Cortex of kidney (tissue), 1 donor: ENCODE measurements at places on chromosomes 5 and 9.

- no peak for DNase-seq
These were observed 27.8 kb downstream of the TNFSF15 start for GRCh38 chr9:114777821-114778609.

- DNase-seq = no peak
These were observed 185.3 kb downstream of the MAPKAP1 start for GRCh38 chr9:125521462-125522327.

GRCh38 chr9:94675008-94675881 lies 35.9 kb upstream of the FBP1 start:
- DNase-seq = no peak

- no peak for DNase-seq
These were observed 128.7 kb downstream of the SLC12A2 start for GRCh38 chr5:128212191-128212806.

DNA sequence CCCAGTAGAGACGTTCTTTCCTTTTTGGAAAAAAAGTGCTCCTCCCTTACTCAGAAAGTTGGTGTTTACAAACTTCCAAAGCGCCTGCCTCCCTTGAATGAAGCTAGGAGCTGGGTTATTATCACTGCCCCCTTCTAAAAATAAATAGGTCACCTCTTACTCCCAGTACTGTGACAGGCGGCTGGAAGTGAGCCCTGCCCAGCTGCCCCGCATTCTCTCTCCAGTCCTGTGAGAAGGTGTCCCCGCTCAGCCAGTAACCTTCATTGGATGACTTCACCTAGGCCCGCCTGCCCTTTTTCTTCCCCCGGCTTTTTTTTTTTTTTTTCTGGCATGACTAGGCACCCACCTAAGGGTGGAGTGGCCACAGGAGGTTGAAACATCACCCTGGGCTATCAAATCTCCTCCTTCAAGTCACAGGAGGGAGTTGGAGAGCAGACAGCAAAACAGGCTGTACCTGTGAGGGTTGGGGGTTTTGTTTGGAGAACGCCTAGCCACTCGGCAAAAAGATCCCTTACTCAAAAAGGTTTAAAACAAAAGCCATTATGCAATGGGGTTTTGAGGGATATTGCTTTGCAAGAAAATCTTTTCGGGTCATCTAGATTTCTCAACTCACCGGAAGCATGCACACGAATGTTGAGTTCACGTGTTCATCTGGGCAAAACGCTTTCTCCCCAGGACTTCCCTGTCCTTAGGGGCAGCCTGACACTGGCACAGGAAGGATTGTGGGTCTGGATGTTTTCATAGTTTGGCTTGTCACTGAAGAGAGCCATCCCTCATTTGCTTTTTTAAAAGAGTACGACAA lies 43.3 kb upstream of the ZNF622 start:
- no peak for DNase-seq

- DNase-seq = no peak
These were observed 4.2 kb upstream of the PTGES start for GRCh38 chr9:129757045-129757444.

DNA sequence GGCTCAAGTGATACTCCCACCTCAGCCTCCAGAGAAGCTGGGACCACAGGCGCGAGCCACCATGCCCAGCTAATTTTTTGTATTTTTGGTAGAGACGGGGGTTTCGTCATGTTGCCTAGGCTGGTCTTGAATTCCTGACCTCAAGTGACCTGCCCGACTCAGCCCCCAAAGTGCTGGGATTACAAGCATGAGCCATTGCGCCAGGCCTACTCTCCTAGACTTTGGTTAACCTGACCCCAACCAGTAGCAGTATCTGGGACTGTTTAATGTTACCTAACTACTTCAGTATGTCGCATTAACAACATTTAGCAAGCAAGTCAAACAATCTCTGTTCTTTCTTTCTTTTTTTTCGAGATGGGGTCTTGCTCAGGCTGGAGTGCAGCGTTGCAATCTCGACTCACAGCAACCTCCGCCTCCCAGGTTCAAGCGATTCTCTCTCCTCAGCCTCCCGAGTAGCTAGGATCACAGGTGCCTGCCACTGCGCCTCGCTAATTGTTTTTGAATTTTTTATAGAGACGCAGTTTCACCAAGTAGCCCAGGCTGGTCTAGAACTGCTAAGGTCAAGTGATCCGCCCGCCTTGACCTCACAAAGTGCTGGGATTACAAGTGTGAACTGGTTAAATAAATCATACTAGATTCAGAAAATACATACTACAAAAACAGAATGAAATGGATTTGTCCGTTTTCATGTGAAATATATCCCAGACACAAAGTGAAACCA lies 2.0 kb downstream of the AK3 start:
- DNase-seq = no peak

DNA sequence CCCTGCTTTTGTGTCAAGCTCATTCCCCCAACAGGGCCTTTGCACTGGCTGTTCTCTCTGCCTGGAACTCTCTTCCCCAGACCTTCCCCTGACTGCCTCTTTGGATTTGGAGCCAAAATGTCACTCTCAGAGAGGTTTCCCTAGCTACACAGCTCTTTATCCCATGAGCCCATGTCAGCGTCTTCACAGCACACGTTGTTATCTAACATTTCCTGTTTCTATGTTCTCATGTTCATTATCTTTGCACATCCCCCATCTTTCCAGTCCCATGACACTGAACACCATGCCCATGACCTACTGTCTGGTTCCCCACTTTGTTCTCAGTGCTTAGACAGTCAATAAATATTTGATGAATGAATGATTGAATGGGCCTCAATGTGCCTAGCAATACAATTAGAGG lies 26.3 kb upstream of the ARSI start:
- DNase-seq = no peak

DNA sequence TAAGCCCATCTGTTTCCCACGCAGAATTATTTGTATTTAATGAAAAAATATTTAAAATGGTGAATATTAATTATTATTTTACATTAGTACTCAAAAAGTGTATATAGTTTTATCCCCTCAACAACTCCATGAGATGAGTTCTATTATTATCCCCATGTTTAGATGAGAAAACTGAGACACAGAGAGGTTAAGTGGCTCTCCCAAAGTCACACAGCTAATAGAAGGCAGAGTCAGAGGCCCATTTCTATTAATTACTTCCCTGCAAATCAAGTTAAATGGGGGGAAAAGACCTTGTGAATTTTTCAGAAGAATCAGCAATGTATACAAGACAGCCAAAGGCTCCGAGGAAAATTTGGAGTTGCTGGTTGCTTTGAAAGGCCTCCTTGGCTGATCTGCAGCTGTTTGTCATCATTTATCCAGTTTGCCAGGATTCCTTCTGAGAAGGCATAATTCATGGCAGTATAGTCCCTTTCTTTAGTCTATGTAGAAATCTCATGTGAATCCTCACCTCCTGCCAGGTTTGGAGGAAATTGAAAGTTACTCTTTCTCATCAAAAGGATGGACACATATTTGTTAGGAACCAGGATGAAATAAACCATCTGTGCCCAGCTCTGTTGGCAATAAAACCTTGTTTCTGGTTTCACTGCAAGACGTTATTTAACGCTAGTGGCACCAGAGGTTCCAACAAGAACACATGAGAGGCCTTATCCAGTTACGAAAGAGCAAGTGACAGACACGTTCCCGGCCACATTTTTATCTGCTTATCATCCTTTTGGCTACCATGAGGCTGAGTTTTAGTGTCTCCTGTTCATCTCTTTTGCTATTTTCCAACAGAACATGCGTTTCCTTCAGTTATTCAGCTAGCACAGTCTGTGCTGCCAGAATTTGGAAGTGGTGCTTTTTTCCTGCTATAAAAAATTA lies 621 bp downstream of the FYB1 start:
- no peak for DNase-seq

GRCh38 chr5:94442991-94443390 lies 175.4 kb downstream of the KIAA0825 start:
- no peak for DNase-seq

DNA sequence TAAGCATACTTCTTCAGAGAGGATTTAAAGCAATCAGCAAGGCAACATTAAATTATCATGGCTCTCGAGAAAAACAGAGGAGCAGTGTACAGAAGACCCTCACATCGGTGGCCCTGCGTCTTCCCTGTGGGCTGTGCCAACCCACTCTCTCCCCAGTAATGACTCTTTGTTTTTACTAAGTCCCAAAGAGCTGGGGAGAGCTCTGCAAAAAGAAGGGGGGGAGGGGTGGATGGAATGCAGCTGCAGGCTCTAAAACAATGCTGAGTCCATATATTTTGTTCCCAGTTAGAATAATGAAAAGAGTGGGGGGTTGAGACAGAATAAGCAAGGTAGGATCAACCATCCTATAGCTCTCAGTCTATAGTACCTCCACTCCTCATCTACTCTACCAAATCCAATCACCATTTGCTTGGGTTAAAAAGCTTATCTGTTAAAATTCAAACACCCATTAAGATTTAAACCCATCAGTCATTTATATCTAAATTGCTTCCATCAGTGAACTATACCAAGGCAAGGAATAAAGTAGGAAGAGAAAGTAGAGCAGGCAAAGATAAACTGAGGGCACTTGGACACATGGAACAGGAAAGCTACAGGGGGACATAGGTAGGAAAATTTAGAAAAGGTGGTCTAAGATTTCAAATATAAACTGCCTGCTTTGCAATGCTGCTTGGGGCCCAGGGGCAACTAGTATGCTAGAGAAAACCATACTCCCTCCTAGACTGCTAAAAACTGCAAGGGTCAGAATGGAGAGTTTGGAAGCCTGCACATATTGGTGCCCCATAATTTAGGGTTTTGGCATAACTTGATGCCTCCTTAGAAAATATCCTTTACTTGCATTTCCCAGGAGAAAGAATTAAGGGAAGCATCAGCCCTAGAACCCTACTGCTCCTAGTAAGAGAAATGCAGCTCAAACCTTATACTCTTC lies 20.6 kb downstream of the ELL2 start:
- no peak for DNase-seq

DNA sequence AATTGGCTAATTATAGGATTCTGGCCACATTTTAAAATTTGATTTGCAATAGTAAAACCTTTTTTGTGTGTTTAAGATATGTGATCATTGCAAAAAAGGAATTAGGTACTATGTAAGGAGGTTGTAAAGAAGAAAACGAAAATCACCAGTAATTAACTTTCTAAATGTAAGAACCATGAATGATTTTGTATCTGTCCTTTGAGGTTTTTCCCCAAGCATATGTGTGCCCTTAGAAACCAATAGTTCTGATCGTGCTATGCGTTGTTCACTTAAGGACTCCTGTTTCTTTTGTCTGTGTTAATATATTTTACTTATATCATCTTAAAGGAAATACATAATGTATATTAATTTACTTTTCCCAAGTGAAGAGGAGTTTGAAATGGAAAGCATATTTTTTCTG lies 410.2 kb downstream of the PSAT1 start:
- DNase-seq = no peak

DNA sequence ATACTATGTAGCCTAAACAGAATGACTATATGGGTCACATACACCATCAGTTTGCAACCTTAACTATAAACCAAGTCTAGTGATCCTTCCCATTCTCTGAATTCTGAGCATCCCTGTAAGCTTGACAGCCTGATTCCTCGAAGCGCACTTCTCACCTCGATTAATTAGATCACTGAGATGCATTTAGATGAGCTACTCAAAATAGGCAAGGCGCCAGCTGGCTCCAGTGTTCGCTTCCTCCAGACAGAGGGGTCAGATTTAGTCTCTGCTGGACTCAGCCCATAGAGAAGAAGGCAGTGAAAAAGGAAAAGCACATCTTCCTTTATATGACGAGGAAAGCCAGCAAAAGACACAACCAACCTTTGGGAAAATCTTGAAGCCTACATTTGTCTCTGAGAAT lies 371.5 kb downstream of the MLLT3 start:
- no peak for DNase-seq

- no peak for DNase-seq
These were observed 23.6 kb upstream of the SEC16A start for GRCh38 chr9:136506425-136506824.

GRCh38 chr5:126988021-126988569 lies 42.3 kb downstream of the MARCHF3 start:
- DNase-seq = no peak

DNA sequence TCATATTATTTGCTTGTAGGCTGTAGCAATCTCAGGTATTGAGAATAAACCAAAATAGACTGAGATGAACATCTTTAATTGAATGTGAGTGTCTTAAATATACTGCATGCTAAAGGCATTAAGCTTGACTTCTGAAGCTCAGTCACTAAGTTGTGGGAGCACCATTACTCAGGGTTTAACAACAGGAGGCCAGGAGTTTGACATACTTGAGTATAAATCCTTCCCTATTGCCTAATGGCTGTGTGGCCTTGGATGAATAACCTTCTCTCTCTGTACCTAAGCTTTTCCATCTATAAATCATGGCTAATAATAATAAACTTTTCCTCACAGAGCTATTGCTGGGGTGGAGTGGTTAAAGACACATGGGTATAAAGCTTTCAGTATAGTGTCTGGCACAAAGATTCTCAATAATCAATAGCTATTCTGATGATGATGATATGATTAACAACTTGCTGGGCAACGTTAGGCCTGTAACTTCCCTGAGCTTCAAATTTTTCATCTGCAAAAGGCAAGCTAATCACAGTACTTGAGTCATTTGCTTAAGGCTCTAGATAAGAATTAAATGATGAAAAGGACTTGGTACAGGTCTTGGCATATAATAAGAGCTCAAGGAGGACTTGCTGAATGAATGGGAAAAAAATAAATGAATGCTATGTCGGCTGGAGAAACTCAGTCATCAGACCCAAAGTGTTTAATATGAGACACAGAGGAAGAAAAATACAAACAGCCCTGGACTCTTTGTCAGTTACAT lies 174.0 kb upstream of the IL12B start:
- DNase-seq = no peak

DNA sequence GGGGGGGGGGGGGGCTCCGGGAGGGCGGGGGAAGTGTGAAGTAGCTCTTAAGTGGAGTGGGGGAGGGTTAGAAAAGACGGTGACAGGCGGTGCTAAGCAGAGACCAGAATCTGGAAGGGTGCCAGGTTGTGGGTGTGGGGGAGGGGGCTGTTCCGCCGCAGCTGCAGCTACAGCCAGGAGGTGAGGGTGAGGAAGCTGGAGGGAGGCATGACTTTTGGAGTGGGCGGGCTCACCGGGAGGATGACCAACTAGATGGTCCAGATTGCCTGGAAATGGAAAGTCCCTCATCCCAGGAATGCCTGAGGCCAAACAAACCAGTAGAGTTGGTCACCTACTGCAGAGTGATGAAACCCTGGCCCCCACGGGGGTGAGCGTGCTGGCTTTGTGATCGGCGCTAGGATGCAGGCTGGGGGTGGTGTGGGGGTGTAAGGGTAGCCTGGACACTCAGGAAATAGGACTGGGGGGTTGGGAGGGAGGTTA lies 158.1 kb upstream of the SHB start:
- DNase-seq = no peak

GRCh38 chr9:88372103-88372654 lies 16.1 kb upstream of the SPIN1 start:
- no peak for DNase-seq

DNA sequence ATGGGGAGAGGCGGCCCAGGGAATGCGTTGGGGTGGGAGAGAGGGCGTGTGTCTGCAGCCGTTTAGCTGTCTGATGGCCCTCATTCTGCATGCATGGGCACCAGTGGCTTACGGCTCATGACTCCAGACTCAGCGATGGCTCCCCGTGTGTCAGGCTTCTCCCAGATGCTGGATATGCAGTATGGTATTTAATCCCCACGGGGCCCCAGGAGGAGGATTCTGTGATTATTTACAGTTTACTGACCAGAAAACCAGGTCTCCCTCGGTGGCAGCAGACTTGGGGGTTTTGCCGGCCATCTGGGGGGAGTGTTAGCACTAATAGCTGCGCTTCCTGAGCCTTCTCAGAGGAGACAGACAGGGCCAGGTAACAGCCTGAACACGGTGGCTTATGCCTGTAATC lies 4.3 kb downstream of the PRDM12 start:
- no peak for DNase-seq
